ENCODE measurements at places on chromosomes 4 and X.

- DNase-seq = no peak
These were observed 52.4 kb upstream of the IL21 start for GRCh38 chr4:122673252-122673651.

DNA sequence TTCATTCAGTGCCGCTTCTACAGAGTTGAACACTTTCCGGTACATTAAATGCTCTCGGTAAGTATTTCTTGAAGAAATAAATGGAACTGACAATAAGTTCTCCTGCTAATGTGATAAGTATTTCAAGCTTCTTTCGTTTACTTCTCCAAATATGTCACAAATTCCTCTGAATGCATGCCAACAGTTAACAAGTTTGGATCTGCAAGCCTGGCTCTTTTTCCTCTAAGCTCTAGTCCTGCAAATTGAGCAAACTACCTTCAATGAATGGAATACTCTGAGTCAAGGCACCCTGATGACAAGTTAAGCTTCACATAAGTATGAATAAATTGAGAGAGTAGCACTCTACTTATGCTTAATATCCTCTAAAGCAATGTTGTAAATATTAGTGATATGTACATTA lies 403.6 kb downstream of the PDGFC start:
- no peak for DNase-seq

- no peak for DNase-seq
These were observed 77.6 kb downstream of the PDE5A start for GRCh38 chr4:119550857-119551532.

DNA sequence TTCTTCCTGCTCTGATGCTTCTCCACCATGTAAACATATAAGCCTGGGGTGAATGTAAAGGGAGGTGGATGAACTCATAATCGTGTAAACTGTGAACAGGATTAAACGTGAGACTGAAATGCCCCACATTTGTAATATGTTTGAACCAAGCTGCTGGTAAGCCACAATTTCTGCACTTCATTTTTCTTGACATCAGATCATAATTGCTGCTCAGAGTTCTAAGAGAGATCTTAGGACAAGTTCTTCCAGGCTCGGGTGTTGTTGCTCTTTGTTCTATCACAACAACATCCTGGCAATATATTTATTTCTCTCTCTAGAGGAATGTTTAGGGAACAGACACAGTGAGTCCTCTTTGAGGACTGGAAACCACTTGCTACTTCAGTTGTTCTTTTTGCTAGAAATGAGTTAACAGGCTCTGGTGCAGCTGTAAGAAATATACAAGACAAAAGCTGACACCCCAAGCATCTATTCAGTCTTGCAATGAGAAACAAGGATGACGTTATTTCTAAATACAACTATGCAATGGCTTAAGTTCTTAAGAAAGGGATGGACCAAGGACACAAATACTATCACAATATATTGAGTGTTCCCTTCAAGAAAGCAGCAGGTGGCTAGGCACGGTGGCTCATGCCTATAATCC lies 59.6 kb downstream of the LNX1 start:
- no peak for DNase-seq

- DNase-seq = no peak
These were observed 116.5 kb downstream of the MAML3 start for GRCh38 chr4:140037353-140038030.

- DNase-seq = peak; percentile 78
These were observed 80.2 kb downstream of the CRMP1 start for GRCh38 chr4:5812506-5813229.

Measured in D721Med (cell line).